ENCODE measurements at places on chromosomes 2 and 18.

DNA sequence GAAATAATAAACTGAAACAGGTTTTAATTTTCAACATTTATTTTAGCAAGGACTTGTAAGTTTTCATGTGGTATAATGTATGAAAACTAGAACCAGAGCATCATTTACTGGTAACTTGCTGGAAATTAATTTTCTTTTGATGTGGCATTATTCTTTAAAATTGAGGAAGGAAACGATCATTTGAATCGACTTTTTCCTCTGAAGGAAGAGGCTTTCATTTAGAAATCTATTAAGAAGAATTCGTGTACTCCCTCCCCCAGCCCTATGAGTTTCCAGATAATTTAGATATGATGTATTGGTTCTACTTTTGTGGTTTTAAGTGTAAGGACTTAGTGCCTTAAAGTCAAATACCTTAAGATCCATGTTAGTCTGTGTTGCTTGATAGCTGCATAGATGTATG is 2.5 kb downstream of the BABAM2 start:
- no peak for DNase-seq

DNA sequence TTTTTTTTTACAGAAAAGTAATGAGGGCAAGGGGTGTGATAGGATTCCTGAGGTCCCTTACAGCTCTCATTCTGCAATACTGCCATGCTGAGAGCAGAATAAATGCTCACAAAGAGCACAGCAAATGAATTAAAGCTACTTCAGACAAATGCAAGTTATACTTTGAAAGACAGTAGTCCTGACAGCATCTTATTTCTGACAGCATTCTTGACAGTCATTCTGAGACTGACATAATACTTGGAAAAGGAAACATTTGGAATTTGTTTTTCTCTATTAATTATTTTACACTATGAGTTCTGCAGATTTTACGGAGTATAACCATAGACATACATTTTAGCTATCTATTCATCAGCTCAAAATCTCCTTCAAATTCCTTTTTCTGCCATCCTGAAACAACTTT is 935.2 kb upstream of the FAM98A start:
- DNase-seq: no peak

GRCh38 chr2:222307978-222308730 is 9.4 kb upstream of the PAX3 start:
- no peak for DNase-seq

GRCh38 chr2:148812306-148812705 is 62.7 kb upstream of the KIF5C start:
- DNase-seq: peak; percentile 70

DNA sequence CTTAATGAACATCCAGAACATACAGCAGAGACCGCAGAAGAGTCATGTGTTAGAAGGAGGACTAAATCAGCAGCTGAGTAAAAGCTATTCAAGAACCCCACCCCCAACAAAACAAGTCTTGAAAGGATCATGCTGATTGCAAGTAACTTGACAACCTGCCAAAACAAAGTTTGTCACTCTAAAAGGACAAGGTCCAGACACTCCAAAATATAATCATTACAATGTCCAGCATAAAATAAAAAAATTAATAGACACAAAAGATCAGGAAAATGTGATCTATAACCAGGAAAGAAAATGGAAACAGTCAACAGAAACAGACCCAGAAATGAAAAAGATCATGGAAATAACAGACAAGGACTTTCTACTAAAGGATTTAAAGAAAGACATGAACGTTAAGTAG is 28.5 kb downstream of the CCDC88A start:
- no peak for DNase-seq

DNA sequence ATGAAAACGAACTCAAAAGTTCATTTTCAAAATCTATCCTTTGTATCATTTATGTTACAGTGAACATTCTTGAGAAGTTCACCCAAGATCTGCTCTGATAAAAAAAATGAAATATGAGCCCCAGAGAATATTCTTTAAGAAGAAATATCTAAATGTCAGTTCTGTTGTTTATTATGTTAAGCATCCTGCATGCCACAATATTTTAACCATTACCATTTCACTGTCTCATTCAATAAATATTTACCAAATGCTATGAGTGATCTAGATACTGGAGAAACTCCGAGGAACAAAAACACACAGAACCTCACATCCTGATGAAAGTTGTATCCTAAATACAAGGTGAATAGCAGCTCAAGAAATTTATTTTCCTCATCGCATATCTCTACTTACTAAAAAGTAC is 170.2 kb downstream of the ZNF385B start:
- no peak for DNase-seq

DNA sequence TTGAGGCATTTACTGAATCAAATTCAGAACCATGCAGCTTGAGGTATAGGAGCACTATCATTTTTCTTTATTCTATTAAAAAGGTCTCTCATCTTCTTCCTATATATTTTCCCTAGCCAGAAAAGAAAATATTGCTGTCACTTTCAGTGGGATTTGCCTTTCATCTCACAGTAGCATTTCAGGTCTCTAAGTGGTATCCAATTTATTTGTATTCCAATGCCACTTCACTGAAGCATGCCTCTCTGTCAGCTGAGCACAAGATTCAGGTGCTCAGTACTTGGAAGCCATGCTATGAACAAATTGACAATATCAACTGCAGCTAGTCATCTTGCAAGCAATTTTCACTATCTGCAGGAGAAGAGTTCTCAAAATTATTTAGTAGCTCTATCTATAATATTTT is 457.2 kb upstream of the SLC39A10 start:
- DNase-seq: no peak

DNA sequence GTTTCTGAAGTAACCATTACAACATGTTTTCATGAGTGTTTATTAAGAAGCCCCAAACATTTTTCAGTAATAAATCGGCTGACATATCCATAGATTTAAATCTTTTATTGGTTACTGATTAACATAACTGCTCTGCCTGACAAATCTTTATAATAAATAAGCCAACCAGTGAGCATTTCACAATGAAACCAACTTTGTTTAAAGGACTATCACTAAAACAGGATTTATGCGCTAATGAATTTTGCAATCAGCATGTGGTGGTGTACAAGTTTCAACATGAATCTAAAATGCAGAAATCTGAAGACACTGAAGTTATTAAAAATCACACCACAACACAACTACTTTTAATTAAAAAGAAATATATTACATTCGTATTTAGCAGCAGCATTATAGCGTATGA is 166.7 kb downstream of the MEIS1 start:
- no peak for DNase-seq

DNA sequence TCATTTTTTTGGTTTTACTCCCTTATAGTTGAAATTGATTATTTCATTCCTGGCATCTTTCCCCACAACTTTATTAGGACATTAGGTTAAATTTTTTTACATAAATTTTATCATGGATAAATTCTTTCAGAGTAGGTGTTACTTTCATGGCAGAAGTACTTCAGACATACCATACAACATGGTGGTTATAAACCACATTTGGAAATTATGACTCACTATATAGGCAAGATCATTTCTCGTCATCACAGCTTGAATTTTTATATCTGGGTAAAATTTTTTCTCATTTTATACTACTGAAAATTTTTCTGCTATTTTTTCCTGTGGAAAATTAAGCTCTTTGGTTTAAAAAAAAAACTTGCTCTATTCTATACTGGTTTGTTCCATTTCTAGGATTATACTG is 111.9 kb upstream of the COL5A2 start:
- DNase-seq: no peak

- DNase-seq: no peak
These were observed 144.8 kb downstream of the SMAD7 start for GRCh38 chr18:48805826-48806535.

DNA sequence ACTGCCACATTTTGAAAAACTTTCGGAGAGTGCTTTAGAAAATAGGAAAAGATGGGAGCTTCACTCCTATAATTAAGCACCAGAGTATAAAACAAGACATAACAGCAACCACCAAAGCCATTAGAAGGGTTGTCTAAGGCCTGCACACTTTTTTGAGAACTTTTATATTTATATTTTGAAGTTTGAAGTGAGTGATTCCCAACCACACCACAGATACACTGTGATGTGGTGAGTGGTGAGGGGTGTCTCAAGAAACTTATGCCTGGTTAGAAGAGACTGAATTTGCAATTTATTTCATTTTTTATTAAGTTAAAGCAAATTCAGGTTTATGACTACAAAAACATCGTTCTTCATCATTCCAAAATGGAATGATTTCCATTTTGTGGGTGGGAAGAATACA is 161.9 kb downstream of the DNAH6 start:
- DNase-seq: no peak

All from foreskin fibroblast (primary cell).